ENCODE measurements at places on chromosomes 7 and 10.

DNA sequence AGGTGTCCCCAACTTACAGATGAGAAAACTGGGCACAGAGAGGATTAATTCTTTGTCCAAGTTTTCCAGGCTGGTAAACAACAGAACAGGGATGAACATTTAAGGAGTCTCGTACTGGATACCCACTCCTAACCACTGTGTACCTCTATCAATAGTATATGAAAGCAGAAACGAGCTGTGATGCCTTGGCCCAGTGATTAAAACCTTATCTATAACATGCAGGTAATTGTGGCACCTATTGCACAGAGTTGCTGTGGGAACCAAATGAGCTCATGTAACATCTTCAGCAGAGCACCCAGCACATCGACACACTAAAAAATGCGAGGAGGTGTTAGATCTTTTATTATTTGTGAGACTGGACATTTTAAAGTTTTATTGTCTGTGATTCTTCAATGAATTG, 1.6 kb downstream of the TMEM273 start:
- DNase-seq, result no peak

GRCh38 chr7:95105627-95106026, 198.2 kb downstream of the PPP1R9A start:
- no peak for DNase-seq

DNA sequence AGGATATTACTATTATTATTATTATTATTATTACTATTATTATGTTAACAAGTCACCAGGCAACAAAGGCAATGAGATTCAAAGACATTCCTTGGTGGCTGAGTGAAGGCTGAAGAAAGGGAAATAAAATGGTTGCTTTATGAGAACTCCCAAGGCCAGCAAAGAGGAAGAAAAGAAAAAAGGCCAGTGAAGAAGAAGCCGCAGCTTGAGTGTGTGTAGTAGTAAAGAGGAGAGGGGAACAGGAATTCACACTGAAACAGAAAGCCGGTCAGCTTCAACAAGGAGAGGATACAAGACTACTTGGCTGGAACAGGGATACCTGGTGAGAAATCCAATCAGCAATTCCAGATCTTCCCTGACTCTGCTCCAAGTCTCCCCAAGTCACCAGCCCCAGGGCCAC, 42.4 kb downstream of the PLXNA4 start:
- DNase-seq, result no peak

- DNase-seq, result no peak
Observed at GRCh38 chr7:135768064-135768463, 19.5 kb upstream of the FAM180A start.

DNA sequence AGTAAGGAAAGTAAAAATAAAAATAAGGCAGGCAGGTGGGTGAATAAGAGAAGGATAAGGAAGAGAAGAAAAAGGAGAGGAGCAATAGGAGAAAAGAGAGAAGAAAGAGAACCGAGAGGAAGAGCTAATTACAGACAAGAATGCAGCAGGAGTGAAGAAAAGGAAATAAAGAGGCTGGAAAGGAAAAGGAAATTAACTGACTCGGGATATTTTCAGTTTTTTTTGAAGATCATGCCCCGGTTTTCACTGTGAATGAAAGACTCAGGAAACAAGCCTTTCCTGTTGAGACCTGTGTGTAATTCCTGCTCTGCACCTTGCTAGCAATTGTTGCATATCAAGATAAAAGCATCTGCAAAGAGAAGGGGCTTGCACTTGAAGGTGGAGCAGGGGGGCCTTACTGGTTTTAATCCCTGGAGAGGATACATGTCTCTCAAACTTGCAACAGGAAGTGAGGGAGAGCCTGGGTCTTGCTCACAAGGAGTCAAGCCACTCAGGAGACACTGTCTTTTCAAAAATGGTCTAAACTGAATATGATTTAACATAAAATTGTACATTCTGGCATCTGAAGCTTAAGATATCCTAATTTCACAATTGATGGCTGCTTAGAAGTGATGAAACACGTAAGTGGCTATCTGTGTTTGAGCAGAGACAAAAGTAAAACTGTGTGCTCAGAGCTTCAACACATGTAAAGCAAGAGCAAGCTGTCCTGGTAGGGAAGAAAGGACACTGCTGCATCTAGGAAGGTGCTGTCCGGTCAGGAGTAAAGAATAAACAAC, 157.6 kb downstream of the FAM107B start:
- no peak for DNase-seq
